ENCODE measurements at places on chromosomes 6 and 20. TPM values are rescaled to one million over a fixed set of nuclear protein-coding genes. Genes with fewer than 3 reads are reported as not detected.

DNA sequence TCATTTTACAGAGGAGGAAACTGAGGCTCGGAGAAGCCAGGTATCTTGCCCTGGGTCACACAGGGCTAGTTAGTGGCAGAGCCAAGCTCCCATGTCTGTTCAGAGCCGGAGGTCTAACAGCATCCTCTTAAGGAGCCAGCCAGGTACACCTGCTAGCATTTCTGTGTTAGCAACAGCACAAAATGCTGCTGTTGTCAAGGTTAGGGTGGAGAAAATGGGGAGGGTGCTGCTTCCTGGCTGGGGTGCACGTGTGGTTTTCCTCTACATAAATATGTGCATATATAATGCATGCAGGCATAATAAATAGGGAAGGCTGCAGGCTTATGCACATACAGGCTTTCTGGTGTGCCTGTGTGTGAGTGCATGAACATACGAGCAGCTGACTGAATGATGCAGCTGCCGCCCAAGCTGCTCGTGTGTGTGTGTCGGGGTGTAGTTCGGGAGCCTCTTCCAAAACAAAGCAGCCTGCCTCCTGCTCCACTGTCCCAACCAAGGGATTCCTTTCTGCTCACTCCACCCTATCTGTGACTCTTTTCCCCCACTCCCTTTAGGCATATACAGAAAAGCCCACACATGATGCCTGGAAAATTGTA, 86.6 kb downstream of the CD40 start:
- H3K27ac ChIP-seq: no peak overlapping the region
- peaks cover 44% of the 10 kb centered on the region for H3K27me3 ChIP-seq
- H3K4me1 ChIP-seq: peaks cover 12% of the 10 kb centered on the region
- H3K4me3 ChIP-seq: no peak overlapping the region
- H3K36me3 ChIP-seq: no peaks in the 10 kb centered on the region

- peak overlapping the region; percentile 53 for H3K4me3 ChIP-seq
- DNase-seq: peak; percentile 34
- H3K36me3 ChIP-seq: no peaks in the 10 kb centered on the region
- peak overlapping the region; percentile 72 for H3K27ac ChIP-seq
Observed at GRCh38 chr6:149060300-149060984, 257.1 kb upstream of the TAB2 start.

DNA sequence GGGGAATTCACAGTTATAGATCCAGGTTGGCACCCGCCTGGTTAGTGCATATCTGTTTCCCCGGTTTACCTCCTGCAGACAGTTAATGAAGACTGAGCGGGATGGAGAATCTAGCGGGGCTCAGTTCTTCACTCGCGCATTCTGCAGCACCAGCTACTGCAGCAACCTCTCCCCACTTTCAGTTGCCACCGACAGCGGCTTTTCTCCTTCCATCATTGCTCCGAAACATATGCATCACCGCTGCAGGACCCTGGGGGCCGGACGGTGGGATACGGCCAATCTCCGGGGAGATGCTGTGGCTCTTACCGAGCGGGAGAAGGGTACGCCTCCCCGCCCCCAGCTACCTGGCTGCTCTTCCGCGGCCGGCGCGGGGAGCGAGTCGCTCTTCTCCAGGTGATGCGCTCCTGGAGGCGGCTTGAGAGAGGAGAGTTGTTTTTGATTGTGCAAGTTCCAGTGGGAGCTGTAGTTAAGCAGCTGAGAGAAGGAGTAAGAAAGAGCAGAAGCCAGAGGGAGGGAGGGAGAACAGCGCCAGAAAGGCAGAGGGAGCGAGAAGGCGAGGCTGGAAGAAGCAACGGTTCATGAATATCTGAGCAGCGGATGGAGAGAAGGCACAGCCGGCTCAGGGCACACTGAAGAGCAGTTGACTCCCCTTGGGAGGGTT, at the start of gene SGK1:
Gene SGK1, minus strand, starts transcription at position 642 of the 661 bp plus-strand sequence. CDS start 652 bp downstream, outside the sequence.
- peaks cover 39% of the 10 kb centered on the region for H3K27me3 ChIP-seq
- H3K27ac ChIP-seq: peak within 1 kb of the TSS; percentile 48
- peak within 1 kb of the TSS; percentile 91 for H3K4me3 ChIP-seq
- DNase-seq: peak; percentile 2
- no peaks in the 10 kb centered on the region for H3K36me3 ChIP-seq
- peaks cover 15% of the 10 kb centered on the region for H3K4me1 ChIP-seq

Gene OXT
- 0.79 TPM for polyA plus RNA-seq

DNA sequence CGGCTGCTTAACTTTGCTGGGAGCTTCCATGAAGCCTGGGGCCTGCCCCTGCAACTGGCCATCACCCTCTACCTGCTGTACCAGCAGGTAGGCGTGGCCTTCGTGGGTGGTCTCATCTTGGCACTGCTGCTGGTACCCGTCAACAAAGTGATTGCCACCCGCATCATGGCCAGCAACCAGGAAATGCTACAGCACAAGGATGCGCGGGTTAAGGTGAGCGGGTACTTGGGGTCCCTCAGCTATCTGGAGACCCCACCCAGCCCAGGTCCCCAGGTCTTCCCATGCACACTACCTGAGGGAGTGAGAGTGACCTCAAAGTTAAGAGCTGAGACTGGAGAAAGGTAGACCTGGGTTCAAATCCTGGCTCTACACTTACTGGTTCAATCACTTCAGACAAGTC, 5.8 kb downstream of the ABCC10 start:
- H3K4me3 ChIP-seq: no peak overlapping the region
- H3K27me3 ChIP-seq: no peaks in the 10 kb centered on the region
- peaks cover 11% of the 10 kb centered on the region for H3K4me1 ChIP-seq

- H3K27ac ChIP-seq: no peak overlapping the region
- no peak overlapping the region for H3K4me3 ChIP-seq
- no peak for DNase-seq
Observed at GRCh38 chr6:16153211-16153820, 24.4 kb downstream of the MYLIP start.

Gene SEMG1
- polyA plus RNA-seq: not detected

Gene GPR6
- not detected for polyA plus RNA-seq

GRCh38 chr6:117890172-117890571, 16.9 kb upstream of the SLC35F1 start:
- no peak overlapping the region for H3K27ac ChIP-seq
- peaks cover 11% of the 10 kb centered on the region for H3K27me3 ChIP-seq
- H3K4me1 ChIP-seq: no peaks in the 10 kb centered on the region
- no peaks in the 10 kb centered on the region for H3K36me3 ChIP-seq
- H3K4me3 ChIP-seq: no peak overlapping the region

DNA sequence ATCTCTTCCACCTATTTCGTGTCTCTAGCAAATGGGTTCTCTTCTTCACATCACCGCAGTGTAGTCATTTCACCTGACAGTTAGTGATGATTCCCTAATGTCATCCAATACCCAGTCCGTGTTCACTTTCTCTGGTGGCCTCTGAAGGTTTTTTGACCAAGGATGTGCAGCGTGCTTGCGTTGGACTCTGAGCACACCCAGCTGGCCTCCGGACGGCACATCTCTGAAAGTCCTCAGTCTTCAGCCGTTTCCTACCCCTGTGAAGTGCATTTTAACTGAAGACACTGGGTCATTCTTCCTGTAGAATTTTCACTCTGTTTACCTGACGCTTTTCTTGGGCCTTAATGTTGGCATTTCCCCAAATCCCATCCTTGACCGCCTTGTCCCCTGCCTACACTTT, 98.7 kb downstream of the ERMARD start:
- H3K27ac ChIP-seq: no peak overlapping the region
- no peak for DNase-seq
- H3K27me3 ChIP-seq: peaks cover 16% of the 10 kb centered on the region
- H3K36me3 ChIP-seq: no peaks in the 10 kb centered on the region
- no peaks in the 10 kb centered on the region for H3K4me1 ChIP-seq

GRCh38 chr6:17754254-17754653, 47.5 kb upstream of the NUP153 start:
- no peak for DNase-seq
- no peaks in the 10 kb centered on the region for H3K27me3 ChIP-seq
- H3K4me3 ChIP-seq: no peak overlapping the region
- H3K4me1 ChIP-seq: no peaks in the 10 kb centered on the region
- H3K27ac ChIP-seq: no peak overlapping the region
- H3K36me3 ChIP-seq: no peaks in the 10 kb centered on the region

Gene NEURL2
- polyA plus RNA-seq: 1.3 TPM

- no peaks in the 10 kb centered on the region for H3K36me3 ChIP-seq
- H3K27me3 ChIP-seq: no peaks in the 10 kb centered on the region
- H3K27ac ChIP-seq: no peak overlapping the region
Observed at GRCh38 chr6:54896302-54896701, 49.7 kb downstream of the FAM83B start.

Gene BTNL2
- polyA plus RNA-seq: not detected

- H3K4me3 ChIP-seq: no peak overlapping the region
- no peak overlapping the region for H3K27ac ChIP-seq
- no peaks in the 10 kb centered on the region for H3K36me3 ChIP-seq
- no peaks in the 10 kb centered on the region for H3K27me3 ChIP-seq
Observed at GRCh38 chr6:74283532-74283931, 587.5 kb downstream of the CD109 start.

- no peaks in the 10 kb centered on the region for H3K27me3 ChIP-seq
- no peaks in the 10 kb centered on the region for H3K36me3 ChIP-seq
- H3K4me1 ChIP-seq: no peaks in the 10 kb centered on the region
- no peak for DNase-seq
- no peak overlapping the region for H3K4me3 ChIP-seq
Observed at GRCh38 chr6:140183881-140184280, 809.4 kb upstream of the CITED2 start.

Gene HS3ST5
- polyA plus RNA-seq: not detected

DNA sequence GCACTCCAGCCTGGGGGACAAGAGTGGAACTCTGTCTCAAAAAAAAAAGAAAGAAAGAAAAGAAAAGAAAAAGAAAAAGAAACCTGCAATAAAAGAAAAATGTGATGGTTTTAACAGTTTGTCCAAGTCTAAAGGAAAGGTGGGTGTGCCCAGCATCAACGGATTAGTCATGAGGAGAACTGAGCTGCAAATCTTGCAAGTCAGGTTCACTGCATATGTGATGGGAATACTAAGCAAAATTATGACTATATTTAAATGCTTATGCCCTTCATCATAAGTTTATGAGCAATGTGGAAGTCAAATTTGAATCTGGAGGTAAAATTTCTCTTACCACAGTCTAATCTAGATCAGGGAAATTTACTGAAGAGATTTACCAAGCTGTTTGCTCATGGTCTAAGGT, 13.1 kb upstream of the CDK19 start:
- H3K27me3 ChIP-seq: no peaks in the 10 kb centered on the region
- no peaks in the 10 kb centered on the region for H3K4me1 ChIP-seq
- no peak overlapping the region for H3K4me3 ChIP-seq
- H3K36me3 ChIP-seq: no peaks in the 10 kb centered on the region

DNA sequence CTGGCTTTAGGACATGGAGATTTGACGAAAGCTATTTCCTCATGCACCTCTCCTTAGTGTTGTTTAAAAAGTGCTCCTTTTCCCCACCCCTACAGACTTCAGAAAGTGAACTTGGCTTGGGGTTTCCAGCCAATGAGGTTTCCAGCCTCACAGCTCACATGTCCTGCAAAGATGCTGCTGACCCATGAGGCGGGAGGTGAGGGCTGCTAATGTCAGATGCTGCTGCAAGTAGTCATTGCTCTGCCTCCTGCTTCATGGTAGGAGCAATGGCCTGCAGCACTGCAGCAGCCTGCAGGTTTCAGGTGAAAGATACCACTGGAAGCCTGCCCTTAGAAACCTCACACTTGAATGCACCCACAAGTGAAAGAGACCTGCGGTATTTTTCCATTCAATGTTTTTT, 112.8 kb downstream of the LAMP5 start:
- no peak for DNase-seq
- H3K36me3 ChIP-seq: peaks cover 9% of the 10 kb centered on the region
- H3K27me3 ChIP-seq: peaks cover 42% of the 10 kb centered on the region
- H3K4me1 ChIP-seq: no peaks in the 10 kb centered on the region
- H3K4me3 ChIP-seq: no peak overlapping the region
- H3K27ac ChIP-seq: no peak overlapping the region

Gene KIAA1755
- not detected for polyA plus RNA-seq

DNA sequence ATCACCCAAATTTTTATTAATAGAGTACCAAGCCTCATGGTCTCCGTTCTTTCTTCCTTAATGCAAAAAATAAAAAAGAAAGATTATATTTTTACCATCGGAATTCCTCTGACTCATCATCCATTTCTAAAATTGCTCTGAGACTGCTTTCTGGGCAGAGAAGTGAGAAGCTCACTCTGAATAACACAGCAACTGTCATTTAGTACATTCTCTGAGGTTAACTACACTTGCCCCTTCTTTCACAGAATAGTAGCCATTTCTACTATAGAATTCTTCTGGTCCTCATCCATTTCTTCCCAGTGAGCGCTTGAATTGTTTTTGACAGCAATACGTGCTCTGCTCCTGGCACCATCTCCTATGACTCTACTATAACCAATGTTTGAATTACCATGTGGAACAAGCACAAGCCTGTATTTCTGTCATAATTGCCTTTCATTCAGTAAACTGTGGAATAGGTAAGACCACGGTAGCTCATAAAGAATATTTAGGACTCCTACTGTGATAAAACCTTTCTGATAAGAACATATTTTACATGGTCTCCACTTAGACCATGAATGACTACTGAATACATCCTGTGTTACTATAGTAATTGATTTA, 435.5 kb upstream of the NRSN1 start:
- no peak overlapping the region for H3K4me3 ChIP-seq
- H3K36me3 ChIP-seq: no peaks in the 10 kb centered on the region
- DNase-seq: no peak
- H3K4me1 ChIP-seq: no peaks in the 10 kb centered on the region
- H3K27ac ChIP-seq: no peak overlapping the region

Gene EPPIN
- polyA plus RNA-seq: not detected

Gene ZSCAN9
- 10.0 TPM for polyA plus RNA-seq

Gene GHRH
- not detected for polyA plus RNA-seq

DNA sequence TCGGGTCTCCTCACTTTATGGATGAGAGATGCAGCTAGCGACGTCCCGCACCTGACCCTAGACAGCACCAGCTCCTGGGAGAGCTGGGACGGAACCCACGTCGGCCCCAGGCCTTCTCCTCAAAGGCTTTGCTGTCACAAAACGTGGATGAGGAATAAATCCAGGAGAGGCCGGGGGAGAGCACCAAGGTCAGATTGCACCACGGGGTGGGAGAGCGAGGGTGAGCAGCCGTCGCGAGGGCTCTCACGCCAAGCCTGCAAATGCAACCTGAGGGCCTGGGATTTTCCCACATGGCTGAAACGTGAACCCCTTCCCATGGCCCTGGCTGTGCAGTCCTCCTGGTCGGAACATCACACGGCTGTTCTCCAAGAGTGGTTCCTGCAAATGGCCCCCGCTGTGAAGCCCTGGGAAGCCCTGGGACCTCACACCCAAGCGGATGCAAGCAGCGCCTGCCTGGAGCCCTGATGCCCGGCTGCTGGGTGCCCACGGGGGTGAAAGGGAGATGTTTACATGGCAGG, 45.3 kb downstream of the DLL1 start:
- H3K36me3 ChIP-seq: no peaks in the 10 kb centered on the region
- no peak overlapping the region for H3K27ac ChIP-seq
- no peaks in the 10 kb centered on the region for H3K4me1 ChIP-seq
- no peak for DNase-seq

DNA sequence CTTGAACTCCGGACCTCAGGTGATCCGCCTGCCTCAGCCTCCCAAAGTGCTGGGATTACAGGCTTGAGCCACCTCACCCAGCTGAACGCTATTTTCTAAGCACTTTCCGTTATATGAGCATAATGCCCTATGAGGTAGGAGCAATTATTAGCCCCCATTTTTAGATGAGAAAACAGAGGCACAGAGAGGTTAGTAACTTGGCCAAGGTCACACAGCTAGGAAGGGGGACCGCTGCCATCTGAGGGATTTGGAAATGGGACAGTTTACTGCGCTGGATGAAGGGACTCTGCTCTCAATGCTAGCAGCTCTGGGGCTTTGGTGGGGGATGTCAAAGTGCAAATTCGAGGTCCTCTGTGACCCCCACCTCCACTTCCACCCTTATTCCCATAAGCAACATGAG, 62.5 kb downstream of the BCAS4 start:
- no peaks in the 10 kb centered on the region for H3K27me3 ChIP-seq
- peaks cover 22% of the 10 kb centered on the region for H3K36me3 ChIP-seq
- no peak overlapping the region for H3K4me3 ChIP-seq
- DNase-seq: no peak
- H3K27ac ChIP-seq: no peak overlapping the region
